ENCODE measurements at places on chromosomes 2 and 18.

- no peak for DNase-seq
These were observed 8.6 kb upstream of the PCARE start for GRCh38 chr2:29082804-29083495.

DNA sequence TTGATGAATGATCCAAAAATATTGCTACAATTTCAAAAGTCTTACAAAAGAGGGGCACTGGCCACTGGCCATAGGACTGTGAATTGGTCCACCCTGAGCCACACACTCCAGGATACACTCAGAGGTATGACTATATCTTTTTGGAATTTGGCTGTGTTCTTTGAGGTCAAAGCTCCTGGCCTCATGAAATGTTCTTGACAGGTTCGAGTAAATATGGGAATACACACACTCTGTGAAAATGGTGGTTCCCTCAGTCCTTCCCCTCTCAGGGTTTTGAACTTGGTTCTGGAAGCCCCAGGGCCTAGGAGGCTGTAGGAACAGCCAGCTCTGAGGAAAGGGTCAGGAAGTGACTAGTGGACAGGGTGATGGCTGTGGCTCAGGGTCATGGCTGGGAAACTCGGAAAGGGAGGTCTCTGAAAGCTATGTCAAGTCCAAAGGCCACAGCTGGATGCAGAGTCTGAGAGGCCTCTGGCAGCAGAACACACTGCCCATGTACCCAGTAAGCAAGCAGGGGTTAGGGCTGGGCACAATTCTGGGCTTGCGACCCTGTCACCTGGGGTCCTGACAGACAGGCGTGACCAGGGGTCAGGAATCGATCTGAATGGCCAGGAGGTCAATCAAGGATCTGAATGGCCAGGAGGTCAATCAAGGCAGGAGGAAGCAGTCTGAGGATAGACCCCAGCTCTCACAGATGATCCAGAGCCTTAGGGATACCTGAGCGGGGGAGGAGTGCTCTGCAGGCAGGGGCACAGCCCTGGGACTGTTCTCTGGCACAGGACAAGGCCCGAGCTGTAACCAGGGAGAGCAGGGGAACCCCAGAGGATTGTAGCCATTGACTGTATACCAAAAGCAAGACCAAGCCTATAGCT, 223.4 kb upstream of the SMAD2 start:
- peak; percentile 8 for DNase-seq

DNA sequence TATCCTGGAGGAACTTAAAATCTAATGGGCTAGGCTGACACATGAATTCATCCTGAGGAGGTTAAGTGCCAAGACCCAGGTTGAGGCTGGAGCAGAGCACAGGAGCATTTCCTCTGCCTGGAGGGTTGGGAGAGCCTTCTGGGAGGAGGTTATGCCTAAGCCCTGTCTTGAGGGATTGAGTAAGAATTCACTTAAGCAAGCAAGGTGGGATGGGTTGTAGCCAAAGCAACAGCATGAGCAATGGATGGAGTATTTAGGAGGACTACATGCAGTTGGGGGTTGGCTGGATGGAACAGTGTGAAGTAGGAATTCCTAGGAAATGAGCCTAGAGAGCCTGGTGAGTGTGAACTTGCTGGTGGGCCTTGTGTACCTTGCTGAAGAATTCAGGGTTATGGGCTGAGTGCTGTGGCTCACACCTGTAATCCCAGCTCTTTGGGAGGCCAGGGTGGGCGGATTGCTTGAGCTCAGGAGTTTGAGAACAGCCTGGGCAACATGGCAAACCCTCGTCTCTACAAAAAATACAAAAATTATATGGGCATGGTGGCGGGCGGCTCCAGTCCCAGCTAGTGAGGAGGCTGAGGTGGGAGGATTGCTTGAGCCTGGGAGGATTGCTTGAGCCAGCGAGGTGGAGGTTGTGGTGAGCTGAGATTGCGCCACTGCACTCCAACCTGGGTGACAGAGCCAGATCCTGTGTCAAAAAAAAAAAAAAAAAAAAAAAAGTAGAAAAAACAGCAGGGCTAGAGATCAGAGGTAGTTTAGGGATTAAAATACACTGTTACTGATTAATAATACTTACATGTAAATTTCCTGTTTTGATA, 22.2 kb downstream of the TANC1 start:
- peak; percentile 77 for DNase-seq

DNA sequence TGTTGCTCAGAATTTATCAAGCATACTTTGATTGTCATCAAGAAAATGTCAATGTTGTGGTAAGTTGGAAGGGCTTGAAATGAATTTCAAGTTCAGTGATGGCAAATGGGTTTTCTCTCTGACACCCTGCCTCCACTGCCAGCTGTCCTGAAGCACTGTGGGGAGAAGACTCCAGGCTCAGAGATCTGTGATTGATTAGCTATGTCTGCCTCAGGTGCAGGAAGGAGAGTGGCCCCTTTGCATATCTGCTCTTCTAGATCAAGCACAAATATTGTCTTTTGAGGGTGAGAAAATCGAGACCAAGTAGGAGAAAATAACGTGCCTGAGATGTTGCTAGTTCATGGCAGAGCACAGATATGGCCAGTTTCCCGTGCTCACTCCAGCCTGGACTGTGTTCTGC, 178.8 kb upstream of the GLI2 start:
- DNase-seq: no peak

GRCh38 chr2:222169346-222169745, 129.5 kb downstream of the PAX3 start:
- DNase-seq: peak; percentile 19

All from BJ (cell line).